Spinal cord (tissue), 10 donors: ENCODE measurements at places on chromosomes 6 and 20.

DNA sequence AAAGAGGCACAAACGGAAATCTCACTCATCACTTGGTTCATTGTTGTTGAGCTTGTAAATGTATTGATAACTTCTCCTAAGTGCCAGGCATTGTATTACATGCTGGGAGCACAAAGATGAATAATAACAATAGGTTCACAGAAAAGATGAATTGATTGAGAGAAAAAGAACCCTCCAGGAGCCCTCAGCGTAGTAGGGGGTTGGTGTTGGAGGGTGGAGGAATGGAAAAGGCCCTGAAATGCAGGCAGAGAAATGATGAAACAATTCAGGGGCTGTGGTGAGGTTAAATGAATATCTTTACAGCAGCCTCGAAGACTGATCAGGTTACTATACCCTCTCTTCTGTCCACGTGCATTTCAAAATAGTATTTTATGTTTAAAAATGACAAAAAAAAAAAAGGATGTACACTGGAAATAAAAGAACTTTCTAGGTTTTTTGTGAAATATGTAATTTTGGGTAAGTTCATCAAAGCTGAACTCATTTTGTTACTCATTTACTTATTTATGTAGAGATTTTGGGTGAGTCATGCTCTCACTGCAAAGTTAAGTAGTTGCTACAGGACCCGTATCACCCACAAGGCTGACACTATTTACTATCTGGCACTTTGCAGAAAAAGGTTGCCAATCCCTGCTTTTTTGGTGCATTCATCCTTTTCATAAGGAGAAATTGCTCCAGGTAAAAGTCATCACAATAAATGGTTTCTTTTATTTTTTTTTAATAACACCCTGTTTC is 277.3 kb downstream of the ZNF217 start:
- DNase-seq = no peak

DNA sequence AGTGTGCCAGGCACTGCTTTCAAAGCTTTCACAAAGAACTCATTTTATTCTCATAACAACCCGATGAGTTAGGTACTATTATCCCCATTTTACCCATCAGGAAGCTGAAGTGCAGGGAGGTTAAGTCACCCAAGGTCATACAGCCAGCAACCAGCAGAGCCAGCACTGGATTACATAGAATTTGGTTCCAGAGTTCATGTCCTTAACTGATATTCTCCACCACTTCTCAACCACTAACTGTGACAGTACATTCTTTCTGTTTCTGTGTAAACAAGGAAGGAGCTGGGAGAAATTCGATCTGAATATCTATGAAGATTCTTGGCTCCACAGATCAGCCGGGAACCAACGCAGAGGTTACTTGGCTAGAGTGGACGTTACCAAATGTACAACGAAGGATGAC is 98.0 kb downstream of the KIF16B start:
- no peak for DNase-seq

DNA sequence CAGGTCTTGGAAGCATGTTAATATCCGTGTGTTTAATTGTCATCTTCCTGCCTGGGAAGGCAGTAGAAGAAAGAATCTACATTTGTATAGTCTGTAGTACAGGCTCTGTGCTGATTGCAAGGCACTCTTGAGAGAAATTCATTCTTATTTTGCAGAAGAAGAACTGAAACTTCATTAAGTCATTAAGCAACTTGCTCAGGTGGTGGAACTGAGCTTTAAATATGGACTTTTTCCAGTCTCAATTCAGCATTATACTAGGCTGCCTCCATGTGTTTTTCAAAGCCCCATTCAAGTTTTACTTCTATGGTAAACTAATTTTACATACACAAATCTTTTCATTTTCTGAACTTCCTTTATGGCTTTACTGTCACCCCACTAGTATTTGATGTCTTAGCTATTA is 18.7 kb downstream of the ZNF451 start:
- no peak for DNase-seq

DNA sequence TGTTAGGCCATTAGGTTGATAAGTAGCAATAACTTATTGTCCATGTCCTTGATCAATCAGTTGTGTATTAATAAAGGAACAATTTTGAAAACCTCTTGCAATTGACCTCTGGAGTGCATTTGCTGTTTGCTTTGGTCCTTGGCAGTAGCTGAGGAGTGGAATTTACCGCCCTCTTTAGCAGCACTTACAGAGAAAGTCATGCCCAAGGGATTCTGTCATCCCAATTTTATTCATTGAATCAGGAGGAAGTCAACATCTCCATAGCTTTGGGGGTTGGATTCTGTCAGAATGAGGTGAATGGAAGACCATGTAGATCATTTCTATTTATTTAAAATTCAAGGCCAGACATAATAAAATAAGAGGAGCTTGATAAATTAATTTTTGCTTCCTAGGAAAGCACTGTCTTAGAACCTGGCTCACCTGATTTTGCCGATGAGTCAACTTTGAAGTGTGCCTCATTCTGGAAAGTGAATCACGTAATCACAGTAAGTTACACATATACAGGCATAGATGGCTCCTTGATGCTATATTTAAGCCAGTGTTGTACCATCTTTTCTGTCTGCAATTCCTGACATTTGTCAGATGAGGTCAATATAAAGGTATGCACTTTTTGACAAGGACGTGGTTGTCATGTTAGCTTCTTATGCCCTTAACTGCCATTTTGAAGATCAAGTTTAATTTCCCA is 128.7 kb upstream of the MLIP start:
- DNase-seq = no peak

GRCh38 chr20:41345729-41346067 is 5.1 kb downstream of the LPIN3 start:
- no peak for DNase-seq

GRCh38 chr20:2101057-2101864 is at the start of gene STK35:
Gene STK35 (plus strand): TSS chr20:2101827. CDS start chr20:2101882, 55 bp downstream.
- DNase-seq = peak; percentile 88

- no peak for DNase-seq
Measured at GRCh38 chr6:100833972-100834574, 47.1 kb downstream of the ASCC3 start.

GRCh38 chr6:88388589-88388988 is 222.4 kb upstream of the CNR1 start:
- no peak for DNase-seq

DNA sequence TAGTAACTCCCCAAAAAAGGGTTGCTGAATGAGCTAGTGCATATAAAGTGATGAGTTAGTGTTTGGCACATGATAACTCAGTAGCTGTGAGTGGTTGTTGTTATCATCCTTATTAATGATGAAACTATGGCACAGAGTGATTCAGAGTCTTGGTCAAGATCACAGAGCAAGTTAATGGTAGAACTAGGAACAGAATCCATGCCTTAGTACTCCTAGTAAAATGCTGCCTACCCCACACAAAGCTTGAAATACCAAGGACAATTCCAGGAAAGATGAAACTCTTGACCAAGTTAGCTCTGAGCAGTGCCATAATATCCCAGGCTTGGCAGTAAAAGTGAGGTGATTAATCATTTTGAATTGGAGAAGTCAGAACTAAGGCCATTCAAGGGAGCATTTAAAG is 109.1 kb upstream of the ENPP5 start:
- no peak for DNase-seq

GRCh38 chr6:101847690-101848089 is 454.2 kb downstream of the GRIK2 start:
- DNase-seq = no peak

DNA sequence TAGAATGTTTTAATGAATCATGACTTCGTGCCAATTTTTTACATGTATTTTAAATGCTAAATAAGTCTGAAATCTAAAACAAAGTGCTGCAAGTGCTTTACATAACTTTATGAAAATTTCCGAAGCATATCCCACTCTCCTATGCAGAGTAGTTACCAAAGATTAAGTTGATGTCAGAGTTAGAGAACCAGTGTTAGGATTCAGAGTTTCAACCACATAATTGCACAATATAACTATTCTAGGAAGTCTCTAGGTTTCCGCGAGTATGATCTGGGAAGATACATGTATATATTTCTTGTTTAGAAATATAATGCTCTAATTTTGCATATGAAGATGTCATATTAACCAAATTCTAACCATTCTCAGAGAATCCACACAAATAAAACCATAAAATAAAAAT is 74.8 kb downstream of the ASCC3 start:
- no peak for DNase-seq

DNA sequence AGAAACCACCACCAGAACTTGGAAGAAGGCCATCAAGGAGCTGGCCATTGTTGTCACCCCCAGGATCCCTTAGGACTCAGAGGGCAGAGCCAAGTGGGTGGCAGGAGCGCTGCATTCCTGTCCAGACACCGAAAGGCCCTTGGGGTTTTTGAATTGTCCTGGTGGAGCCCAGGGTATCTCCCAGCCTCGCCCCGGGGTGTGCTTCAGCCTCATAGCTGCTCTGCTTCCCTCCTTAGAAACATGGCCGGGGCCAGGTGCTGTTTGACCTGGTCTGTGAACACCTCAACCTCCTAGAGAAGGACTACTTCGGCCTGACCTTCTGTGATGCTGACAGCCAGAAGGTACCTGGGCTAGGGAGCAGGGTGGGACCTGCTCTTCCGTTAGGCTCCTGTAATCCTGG is 23.2 kb downstream of the EPB41L1 start:
- no peak for DNase-seq

- DNase-seq = no peak
Measured at GRCh38 chr6:11994875-11995461, 17.1 kb upstream of the HIVEP1 start.
